ENCODE measurements at places on chromosomes 1 and 21.

- DNase-seq, result no peak
These were observed 1646.7 kb upstream of the B3GALT2 start for GRCh38 chr1:194833111-194833510.

GRCh38 chr1:155080312-155081228, 1.9 kb downstream of the EFNA3 start:
- DNase-seq, result no peak

DNA sequence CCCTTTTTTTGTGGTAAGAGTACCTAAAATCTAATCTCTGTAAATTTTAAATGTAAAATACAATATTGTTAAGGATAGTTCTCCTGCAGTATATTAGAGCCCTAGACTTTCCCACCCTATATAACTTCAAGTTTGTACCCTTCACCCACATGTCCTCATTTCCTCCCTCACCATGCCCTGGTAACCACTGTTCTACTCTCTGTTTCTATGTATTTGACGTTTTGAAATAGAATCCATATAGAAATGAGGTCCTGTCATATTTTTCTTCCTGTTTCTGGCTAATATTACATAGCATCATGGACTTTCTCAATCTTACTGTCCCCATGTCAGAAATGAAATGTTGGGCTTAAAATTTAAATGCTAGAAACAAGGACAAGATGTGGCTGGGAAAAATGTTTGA, 24.8 kb downstream of the GBP7 start:
- DNase-seq, result no peak

DNA sequence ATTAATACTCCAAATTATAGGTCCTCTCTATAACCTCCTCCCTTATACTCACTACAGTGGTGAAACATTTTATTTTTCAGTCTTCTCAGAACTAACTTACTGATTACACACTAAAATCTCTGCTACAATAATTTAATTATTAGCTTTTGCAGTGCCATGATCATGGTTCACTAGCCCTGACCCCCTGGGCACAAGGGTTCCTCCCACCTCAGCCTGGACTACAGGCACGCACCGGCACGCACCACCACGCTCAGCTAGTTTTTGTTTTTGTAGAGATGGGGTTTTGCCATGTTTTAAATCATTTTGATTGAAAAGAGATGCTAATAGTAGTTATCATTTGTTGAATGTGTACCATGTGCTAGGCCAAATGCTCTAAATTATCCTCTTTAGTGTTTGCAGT, 6.3 kb downstream of the PATJ start:
- no peak for DNase-seq

DNA sequence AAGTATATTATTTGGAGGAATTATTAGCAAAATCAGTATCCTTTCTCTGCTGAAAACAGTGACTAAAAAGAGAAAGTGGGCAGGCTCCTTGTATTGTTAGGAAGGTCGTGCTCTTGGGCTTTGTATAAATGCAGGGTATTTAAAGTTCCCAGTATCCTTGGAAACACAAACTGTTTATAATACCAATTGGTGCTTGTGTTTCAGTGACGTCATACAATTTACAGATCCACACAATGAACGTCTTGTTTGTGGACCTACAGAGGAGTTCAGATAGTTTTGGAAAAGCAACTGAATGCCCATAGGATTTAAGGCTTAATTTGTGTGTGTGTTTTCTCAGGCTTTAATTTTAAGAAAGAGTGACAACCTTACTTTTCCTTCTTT, 168.2 kb downstream of the RASAL2 start:
- DNase-seq, result peak; percentile 41

GRCh38 chr21:16624479-16625118, 888.2 kb upstream of the CXADR start:
- DNase-seq, result no peak

- DNase-seq, result no peak
These were observed 1.7 kb downstream of the PLEKHM2 start for GRCh38 chr1:15685820-15686219.

- no peak for DNase-seq
These were observed 47.7 kb downstream of the FCRL5 start for GRCh38 chr1:157504646-157505045.

DNA sequence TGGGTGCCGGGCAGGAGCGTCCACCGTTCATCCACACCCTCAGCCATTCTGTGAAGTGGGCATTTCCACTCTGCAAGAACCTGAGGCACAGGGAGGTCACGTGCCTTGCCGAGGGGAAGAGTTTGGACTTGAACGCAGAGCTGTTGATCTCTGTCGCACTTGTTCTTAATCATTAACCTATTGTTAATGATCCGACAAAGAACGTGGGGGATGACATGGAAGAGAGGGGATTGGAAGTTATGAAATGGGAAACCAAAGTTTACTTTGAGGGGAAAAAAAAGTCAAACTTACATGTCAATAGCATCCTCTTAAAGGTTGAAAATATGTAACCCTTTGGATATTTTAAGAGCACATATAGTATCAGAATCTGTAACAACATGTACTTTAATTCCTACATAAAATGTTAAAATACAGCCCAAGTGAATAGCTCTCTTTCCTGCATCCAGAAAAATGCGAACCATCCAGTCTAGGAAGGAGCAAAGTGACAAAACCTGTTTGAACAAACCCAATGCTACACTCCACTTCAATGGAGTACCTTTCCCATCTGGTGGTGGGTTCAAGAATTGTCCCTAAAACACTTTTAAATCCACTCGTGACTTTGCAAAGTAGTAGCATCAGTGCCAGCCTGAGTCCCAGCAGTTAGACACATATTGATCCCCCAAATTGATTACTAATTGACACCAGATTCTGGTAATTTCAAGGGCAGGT, 75.5 kb downstream of the SETD4 start:
- DNase-seq, result no peak

DNA sequence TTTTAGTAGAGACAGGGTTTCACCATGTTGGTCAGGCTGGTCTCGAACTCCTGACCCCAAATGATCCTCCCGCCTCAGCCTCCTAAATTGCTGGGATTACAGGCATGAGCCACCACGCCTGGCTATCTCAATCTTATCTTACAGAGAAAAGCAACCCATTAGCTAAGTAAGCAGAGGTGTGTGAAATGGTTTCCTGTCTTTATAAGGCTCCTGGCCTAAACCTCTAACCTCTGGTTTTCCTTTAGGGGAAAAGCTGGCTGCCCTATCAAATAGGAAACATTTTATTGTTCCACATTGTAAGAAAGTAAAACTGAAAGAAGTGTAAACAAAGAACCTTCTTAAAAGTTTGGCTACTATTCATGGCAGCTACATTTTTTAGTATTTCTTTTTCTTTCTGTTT, 78.3 kb upstream of the MORC3 start:
- no peak for DNase-seq

DNA sequence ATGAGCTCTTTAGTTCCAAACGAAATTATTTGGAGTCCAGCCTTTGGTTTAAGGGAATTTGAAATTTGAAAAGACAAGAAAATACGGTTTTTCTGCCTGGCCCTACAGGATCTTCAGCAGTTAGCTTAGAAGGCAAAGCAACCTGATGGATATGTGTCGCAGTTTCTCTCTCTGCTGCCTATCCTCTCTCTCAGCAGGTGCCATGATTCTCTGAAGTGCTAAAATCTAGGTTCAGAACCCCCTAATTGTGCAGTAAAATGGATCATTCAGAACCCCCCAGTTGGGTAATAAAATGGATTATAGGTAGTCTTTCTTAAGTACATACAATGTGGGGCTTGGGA, 446 bp upstream of the DEPDC1 start:
- no peak for DNase-seq

DNA sequence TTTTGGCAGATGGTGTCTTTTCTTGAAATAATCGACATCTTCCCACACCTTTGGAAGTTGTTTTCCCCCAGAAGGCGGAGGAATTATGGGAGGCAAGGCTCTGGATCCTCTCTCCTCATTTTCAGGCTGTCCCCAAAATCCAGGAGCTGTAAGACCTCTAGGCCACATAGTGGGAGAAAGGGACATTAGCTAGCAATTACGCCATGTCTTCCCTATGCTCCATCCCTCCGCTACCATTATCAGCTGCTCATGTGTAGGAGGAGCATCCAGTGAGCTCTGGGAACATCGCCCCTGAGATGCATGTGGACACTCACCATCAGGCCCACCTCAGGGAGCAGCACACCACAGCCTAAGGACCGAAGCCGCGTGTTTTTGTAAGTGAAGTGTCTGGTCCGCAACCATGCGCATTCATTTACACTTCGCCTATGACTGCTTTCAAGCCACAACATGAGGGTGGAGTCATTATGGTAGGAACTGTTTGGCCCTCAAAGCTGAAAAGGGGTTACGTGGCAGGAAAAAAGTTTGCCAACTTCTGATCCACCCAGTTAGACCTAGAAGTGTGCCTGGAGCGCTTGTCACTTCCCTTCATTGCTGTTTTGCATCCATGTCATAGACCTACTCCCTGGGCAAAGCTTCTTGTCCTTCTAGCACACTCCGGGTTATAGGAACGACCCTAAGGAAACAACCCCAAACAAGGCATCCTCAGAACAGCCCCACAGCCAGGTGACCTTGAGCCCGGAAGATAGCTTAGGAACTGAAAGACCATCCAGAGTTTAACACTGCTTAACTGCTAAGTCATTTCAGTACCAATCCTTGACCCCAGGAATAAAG, 85.5 kb downstream of the C1orf94 start:
- DNase-seq, result no peak

DNA sequence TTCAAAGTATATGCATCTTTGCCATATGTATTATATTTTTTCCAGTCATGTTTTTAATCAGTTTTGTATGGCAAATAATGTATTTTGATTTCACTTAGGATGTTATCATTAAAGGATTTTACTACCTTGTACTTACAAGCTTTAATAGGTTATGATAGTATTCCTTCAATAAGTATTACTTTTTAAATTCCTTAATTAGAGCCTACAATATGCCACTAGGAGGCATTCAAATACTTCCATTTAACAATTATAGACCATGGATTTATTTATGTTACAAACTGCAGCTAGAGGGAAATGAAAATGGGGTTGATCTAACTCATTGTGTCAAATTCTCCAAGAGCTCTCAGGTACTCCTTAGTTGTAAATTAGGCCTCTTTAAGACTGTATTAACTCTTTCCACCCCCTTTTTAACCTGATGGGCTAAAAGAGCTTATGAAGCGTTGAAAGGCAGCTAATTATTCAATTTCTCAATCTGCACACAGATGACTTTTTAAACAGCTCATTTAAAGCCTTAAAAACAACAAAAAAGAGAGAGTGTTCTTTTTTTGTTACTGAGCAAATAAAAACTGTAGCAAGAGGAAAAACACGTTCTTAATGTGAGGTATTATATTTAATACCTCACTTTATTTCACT, 156.2 kb downstream of the DENND1B start:
- DNase-seq, result peak; percentile 32

DNA sequence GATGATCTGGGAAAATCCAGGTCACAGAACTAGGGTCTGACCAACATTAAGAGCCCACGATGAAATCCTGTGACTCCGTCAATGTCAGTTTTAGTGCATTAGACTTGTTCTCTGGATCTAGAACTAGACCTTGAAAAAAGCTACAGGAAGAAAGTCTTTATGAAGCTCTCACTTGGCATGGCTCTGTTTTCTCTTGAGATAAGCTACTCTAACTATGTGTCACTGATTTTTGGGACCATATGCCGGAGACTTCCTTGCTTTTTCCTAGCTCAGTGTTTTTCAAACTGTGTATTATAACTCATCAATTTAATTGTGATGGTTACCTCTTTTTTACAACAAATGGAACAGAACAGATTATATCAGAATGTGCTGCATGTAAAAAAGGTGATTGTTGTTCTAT, 379.7 kb upstream of the DAB1 start:
- no peak for DNase-seq

GRCh38 chr1:221823149-221823548, 81.3 kb upstream of the DUSP10 start:
- no peak for DNase-seq

DNA sequence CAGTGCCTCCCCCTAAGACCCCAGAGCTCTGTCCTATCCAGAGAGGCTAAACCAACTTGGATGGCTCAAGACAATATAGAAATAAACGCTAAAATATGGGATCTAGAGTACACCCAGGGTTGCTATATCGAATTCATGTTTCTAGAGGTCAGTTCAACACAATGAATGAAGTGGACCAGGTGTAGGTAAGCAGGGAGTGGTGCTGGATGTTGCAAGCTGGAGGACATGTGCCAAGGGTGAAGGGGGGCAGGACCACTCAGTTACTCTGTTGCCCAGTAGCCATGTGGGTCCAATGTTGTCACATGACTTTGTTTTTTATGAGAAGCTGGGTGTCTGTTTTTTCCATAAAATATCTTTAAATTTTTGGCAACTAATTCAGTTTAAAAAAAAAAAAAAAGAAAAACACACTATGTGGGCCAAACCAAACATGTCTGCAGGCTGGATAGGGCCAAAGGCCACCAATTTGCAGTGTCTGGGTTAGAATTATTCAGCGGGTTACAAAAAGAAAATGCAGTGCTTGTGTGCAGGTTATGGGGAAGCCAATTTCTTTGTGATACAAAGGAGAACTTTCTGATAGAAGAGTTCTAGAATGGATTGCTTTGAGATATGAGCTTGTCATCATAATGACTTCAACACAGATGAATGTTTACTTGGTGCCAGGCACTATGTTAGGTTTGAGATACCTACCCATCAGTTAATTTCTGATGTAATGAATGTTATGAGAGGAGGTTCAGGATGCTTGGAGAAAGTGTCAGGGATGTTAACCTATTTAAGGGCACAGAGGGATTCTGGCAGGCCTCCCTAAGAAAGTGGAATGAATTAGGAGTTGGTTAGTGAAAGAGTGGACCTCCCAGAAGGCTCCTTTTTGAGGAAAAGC, 8.9 kb downstream of the CACHD1 start:
- no peak for DNase-seq

GRCh38 chr21:45322231-45322959, 34.7 kb upstream of the POFUT2 start:
- no peak for DNase-seq

DNA sequence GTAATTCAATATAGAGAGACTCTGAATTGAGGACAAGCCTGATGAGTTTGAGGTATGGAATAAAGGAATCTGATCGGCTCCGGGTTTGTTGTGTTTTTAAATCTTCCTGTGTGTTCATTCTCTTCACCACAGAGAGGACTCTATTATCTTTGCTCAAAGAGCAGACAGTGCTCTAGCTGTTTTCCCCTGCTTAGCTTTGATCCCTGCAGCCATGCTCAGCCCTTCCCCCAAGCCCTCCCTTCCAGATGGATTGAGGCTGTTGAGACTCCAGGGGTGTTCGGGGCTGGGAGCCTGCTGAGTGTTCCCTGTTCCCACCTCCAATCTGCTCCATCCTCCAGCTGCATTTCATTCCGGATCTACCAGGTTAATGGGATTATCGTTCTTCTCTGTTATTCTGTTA, 74.2 kb upstream of the CXADR start:
- no peak for DNase-seq

GRCh38 chr21:26798856-26799751, 46.1 kb downstream of the ADAMTS1 start:
- no peak for DNase-seq

Measured in fibroblast of skin of scalp (primary cell).